ENCODE measurements at places on chromosomes 11 and 22. TPM values are rescaled to one million over a fixed set of nuclear protein-coding genes. Genes with fewer than 3 reads are reported as not detected.

Gene KCNJ1
- 0.12 TPM for total RNA-seq

Gene PAX6
- 8.3 TPM for total RNA-seq

Gene OLFML1
- 3.0 TPM for total RNA-seq

Gene SULT4A1
- 11.9 TPM for total RNA-seq

Gene FLRT1
- total RNA-seq = 0.79 TPM

Gene ATL3
- 51.1 TPM for total RNA-seq

Gene MUC5AC
- total RNA-seq = 0.62 TPM

Gene FAM180B
- total RNA-seq = not detected

Gene BLID
- total RNA-seq = 2.8 TPM

Gene GRM5
- total RNA-seq = 2.3 TPM

Gene OR2AG2
- 1.8 TPM for total RNA-seq

Measured in testis (tissue), 5 donors.